ENCODE measurements at places on chromosomes 5 and 9. TPM values are rescaled to one million over a fixed set of nuclear protein-coding genes. Genes with fewer than 3 reads are reported as not detected.

- DNase-seq = no peak
Observed at GRCh38 chr9:101711330-101711941, 27.0 kb downstream of the GRIN3A start.

Gene PDE6A
- not detected for total RNA-seq

DNA sequence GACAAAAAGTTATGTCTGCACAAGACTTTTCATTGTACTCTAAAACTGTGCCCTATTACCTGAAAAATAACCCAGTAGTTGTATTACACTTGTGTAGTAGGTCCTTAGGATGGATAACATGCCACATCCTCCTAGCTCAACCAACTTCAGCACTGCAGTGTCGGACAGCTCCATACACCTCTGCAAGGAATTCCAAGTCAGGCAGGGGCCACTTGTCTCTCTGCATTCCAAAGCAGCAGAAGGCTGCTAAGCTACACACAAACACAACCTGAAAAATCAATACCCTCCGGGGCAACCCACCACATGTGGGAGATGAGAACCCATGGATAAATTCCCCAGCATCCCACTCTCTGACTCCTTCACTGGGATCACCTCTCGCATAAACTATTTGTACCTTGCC is 50.2 kb downstream of the MED10 start:
- DNase-seq = no peak

- no peak for DNase-seq
Observed at GRCh38 chr5:126395198-126395597, 28.0 kb upstream of the GRAMD2B start.

Gene SLC31A2
- total RNA-seq = 20.0 TPM

Gene NFIB
- total RNA-seq = 173 TPM

GRCh38 chr9:20570756-20571155 is 51.5 kb downstream of the MLLT3 start:
- no peak for DNase-seq

DNA sequence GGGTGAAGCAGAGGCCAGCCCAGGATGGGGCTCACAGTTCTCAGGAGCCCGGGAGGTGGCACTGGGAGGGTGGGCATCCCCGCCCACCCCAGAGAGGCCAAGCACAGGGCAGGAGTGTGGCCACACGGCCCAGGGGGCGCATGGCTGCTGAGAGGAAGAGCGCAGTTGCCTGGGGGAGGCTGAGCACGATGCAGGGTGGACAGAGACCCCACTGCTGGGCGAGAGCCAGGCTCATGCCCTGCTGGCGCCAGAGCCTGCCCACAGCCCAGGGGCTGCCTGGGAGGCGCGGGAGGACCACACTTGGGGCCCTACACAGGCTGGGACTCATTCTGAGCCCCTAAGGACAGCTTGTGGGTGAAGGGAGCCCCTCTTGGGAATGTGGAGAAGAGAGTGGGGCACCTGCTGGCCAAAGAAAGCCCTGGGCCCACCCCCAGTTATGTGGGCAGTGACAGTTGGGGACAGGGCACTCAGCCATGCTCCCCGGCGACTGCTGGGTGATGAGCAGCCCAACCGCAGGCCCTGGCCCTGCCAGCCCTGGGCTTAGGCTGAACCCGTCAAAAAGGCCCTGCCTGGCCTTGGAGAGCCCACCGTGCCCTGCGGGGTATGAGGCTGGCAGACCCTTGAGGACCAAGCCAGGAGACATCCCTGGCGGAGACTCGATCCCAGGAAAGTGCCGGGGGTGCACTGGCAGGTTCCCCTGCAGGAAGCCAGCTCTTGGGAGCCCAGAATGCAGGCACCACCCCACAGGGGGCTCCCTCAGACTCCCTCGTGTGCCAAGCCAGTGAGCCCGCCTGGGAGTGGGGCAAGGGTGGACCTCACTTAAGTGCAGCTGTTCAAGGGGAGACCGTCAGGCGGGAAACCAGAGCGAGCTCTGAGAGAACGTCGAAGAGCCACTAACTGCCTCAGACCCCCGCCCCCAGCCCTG is 21.6 kb upstream of the CAMSAP1 start:
- DNase-seq = no peak

Gene IL4
- not detected for total RNA-seq

Gene OCLN
- 11.5 TPM for total RNA-seq

- no peak for DNase-seq
Observed at GRCh38 chr9:13100914-13101572, 178.4 kb downstream of the MPDZ start.

GRCh38 chr5:29262339-29263123 is 1931.0 kb upstream of the CDH6 start:
- DNase-seq = no peak

DNA sequence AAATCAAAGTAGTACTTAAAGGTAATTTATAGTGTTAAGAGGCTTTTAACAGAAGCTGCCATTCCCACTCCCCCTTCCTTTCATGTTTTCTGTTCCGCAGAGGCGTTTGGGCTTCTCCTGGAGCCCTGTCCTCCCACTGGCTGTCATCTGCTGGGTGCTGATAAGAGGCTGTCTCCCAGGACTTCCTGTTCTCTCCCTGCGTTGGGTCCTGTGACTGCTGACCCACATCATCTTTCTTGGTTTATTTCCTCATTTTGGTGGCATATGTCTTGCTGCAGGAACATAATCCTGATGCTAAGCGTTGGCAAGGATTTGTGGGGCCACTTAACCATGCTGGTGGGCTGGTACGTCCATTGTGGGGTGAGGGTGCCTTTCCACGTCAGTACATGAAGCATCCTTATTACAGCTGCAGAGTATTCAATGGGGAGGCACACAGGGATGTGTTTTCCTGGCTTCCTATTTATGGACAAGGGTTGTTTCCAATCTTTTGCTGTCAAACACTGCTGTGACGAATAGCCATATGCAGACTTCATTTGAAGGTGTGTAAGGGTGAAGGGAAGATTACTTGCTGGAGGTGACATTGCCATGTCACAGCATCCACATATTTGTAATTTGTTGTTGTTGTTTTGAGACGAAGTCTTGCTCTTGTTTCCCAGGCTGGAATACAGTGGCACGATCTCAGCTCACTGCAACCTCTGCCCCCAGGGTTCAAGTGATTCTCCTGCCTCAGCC is 22.3 kb upstream of the RNF130 start:
- no peak for DNase-seq

DNA sequence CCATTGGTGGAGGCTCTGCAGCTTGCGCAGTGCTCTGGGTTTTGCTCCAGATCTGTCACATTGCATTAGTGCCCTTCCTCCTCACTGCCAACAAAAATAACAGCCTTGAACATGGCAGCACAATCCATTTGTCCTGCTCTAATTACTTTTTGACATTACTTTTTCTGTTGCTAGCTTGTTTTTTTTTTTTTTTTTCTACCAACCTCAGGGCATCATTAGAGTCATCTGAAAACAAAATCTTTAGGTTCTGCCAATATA is 117.5 kb upstream of the NR5A1 start:
- DNase-seq = no peak

DNA sequence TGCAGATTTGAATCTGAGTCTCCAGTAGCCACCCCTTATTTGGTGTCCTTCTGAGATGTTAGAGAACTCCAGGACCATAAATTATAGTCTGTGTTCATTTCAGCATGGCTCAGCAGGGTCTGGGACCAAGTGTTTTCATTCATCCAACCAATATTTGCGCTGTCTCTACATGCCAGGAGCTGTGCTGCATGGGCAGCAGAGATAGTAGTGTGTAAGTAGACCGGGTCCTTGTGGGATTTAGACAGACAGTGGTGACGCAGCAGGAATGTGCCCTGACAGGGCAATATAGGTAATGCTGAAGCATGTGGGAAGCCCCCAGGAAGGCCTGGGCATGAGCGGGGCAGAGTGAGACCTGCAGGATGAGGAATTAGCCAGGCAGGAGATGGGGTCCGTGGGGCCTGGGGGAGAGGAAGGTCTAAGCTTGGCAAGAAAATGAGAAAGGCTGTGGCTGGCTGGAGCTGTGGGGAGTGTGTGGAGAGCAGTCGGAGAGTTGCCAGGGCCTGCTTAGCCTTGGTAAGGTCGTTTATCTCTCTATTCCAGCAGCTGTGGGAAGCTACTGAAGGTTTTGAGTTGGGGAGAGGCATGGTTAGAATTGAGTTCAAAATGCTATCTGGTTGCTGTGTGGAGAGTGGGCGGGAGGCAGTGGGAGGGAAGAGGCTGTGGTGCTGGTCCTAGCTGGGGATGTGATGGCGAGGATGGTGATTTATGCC is 16.8 kb downstream of the STXBP1 start:
- DNase-seq = peak; percentile 32

- DNase-seq = no peak
Observed at GRCh38 chr5:172171118-172171517, 16.9 kb downstream of the STK10 start.

GRCh38 chr5:144318460-144318859 is 147.8 kb downstream of the KCTD16 start:
- DNase-seq = no peak

Gene RXRA
- total RNA-seq = 26.9 TPM

- DNase-seq = no peak
Observed at GRCh38 chr9:16453390-16453789, 417.1 kb downstream of the BNC2 start.

DNA sequence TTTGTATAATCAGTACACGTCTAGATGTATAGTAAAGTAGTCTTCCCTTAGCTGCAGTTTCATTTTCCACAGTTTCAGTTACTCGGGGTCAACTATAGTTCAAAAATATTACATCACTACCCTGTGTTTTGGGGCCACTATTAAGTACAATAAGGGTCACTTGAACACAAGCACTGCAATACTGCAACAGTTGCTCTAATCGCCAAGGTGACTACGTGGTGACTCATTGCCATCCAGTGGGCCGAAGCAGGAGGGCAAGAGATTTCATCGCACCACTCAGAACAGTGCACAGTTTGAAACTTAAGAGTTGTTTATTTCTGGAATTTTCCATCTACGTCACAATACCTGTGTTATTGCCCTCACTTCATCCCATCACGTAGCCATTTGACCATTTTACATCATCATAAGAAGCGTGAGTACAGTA is at the start of gene ARL14EPL:
Gene ARL14EPL, plus strand, starts transcription at position 379 of the 424 bp plus-strand sequence. CDS start 18,994 bp downstream, outside the sequence.
- DNase-seq = no peak

Gene NTRK2
- 6.5 TPM for total RNA-seq

- no peak for DNase-seq
Observed at GRCh38 chr5:180467028-180467975, 26.9 kb upstream of the CNOT6 start.

GRCh38 chr5:62343428-62343827 is 37.4 kb downstream of the KIF2A start:
- no peak for DNase-seq

GRCh38 chr5:175418251-175418650 is 25.7 kb downstream of the DRD1 start:
- DNase-seq = no peak

GRCh38 chr5:132760049-132760420 is 12.8 kb downstream of the CCNI2 start:
- DNase-seq = no peak

DNA sequence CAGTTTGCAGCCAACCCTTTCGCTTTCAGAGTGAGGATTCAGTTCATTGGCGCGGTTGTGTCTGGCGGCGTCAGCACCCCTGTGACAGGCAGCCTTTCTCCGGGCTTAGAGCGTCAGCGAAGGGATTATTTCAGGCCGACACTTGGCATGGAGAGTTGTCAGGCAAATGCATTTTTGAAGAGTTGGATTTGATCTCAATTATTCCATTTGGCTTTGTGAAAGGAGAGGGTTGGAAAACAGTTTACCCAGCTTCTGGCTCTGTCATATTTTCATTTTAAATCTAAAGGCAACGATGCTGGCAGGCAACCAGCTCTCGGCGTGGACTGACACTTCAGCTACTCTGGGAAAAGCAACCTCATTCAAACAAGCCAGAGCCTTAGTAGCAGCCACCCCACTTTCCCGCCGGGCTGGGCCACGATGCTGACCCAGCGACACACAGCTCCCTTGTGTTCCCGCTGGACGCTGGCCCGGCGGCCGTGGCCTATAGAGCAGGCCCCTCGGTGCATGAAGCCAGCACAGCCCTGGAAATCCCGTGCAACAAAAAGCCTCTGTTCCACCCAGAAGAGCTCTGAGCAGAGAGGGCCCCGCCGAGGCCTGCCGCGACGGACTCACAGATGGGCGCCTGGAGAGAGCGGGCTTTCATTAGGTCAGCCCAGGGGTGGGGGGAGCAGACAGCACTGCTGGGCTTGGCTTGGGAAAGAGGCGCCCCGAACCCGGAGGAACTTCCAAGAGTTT is 28.9 kb upstream of the LPCAT1 start:
- no peak for DNase-seq

Gene CCDC180
- total RNA-seq = 6.6 TPM

DNA sequence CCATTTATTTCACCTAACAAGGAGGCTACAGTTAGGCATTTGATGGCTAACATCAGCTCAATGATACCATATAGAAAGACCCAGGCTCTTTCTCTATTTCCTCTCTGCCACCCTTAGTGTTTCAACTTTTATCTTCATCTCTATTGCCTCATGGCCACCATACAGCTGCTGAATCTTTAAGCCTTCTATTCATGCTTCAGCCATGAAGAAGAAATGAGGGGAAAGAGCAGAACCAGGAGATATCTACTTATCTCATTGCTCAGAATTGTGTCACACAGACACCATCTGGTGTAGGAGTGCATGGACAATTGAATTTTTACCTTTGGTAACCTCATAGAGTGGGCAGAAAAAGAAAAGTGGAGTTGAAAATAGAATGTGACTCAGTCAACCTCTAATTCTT is 6.7 kb downstream of the GAPT start:
- DNase-seq = no peak

DNA sequence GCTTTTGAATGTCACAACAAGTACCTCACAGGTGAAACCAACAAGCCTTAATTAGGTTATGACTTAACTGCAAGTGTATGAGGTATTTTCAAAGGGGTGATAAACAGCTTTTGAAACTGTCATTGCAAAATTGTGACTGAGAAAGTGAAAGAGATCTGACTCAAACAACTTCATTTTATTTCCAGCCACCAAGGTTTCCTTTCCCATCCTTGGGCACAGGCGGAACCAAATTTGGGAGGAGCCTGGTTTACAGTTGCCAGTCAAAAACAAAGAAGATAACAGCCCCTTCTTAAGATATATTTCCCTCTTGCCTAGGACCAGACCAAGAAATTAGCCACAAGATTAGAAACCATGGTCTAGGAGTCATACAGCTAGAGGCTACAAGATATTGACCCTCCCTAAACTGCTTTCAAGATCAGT is 417.1 kb downstream of the CSNK1G3 start:
- DNase-seq = no peak

- no peak for DNase-seq
Observed at GRCh38 chr9:95947118-95947517, 71.6 kb downstream of the ERCC6L2 start.

Gene FYB1
- total RNA-seq = 6.7 TPM

Gene AFF4
- 45.9 TPM for total RNA-seq

Gene PCDHGA10
- total RNA-seq = 4.4 TPM
